ENCODE measurements at places on chromosomes 1 and 21.

DNA sequence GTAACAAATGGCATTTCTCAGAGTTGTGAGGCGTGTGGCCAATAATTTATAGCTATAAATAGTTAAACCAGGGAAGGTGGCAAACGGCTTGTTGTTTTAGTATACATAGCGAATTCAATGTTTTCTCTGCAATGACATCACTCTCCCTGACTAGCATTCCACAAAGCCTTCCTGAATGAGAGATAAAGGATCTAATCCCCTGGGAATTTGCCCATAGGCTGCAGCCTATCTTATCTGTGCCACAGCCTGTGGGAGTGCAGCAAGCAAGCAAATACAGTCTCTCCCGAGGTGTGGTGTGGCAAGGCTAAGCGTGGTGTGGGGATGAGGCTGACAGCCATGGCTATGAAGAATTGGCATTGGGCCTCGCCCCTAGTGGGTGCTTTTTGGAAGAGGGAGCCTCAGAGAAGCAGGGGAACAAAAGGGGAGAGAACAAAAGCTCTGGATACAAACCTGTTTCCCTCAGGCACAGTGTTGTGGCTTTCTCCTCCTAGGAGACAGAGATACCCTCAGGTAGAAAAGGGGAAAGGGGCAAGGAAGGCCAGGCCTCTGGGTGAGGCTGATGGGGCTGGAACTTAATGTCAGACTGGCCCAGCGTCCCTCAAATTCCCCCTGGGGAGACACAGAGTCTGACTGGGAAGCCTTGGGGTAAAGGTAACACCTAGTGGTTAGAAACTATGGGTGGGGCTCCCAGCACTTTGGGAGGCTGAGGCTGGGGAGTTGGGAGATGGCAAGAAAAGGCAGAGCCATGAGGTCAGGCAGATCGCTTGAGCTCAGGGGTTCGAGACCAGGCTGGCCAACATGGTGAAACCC is 8.9 kb downstream of the TAGLN2 start:
- no peak for DNase-seq

- DNase-seq, result no peak
These were observed 12.1 kb downstream of the TTC34 start for GRCh38 chr1:2789164-2789985.

- no peak for DNase-seq
These were observed 128.2 kb downstream of the RYR2 start for GRCh38 chr1:237170149-237170548.

- no peak for DNase-seq
These were observed 252.0 kb downstream of the RHOU start for GRCh38 chr1:228987286-228987685.

- peak; percentile 51 for DNase-seq
These were observed 1.3 kb downstream of the RCOR3 start for GRCh38 chr1:211260141-211261107.

- peak; percentile 1 for DNase-seq
These were observed 119.9 kb downstream of the FASLG start for GRCh38 chr1:172778456-172779455.

- peak; percentile 39 for DNase-seq
These were observed at the start of gene CCSAP for GRCh38 chr1:229342656-229343569. Gene CCSAP (minus strand): TSS chr1:229343047. CDS start chr1:229342465, 582 bp downstream.

GRCh38 chr21:15236111-15236510 is 171.3 kb upstream of the NRIP1 start:
- DNase-seq, result no peak

DNA sequence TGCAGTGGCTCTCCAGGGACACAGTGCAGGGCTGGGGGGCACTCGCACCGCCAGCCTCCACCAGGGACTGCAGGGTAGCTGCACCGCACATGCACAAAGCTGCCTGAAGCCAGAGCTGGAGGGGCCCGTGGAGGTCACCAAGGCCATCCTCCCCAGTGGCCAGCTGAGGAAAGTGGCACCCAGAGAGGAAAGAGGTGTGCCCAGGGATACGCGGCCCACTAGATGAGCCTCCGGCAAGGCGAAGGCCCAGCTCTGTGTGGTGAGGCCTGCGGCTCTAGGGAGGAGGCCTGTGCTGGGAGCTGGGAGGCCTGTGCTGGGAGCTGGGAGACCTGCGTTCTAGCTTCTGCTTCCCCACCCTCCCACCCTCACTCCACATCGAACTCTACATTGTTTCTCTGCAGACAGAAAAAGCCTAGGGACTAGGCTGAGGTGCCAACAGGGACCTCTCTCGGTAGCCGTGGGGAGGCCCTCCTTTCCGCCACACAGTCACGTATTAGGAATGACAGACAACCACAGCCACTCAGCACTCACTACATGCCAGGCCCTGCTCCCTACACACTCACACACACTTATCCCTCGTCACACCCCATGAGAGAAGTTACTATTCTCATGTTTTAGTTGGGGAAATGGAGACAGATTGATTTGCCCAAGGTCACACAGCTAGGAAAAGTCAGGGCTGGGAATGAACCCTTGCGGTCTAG is 921 bp upstream of the ASCL5 start:
- DNase-seq, result no peak

DNA sequence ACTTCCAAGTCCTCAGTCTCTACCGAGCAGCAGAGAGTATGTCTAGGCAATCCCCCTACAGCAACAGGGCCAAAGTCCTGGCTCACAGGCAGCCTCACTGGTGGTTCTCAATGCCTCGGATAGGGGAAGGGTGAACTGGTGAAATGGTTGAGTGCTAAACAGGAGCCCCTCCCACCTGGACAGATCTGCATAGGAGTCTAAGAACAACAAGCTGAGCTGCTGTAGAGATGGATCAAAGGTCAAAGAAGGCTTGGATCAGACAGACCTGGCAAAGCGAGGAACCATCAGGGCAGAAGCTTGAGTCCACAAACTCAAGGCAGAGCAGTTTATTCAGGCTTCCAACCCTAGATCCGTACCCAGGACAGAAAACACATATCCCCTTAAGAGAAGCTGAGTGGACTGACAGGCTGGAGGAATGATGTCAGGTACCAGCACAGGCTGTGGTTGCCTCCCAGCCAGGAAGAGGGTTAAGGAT is 31.8 kb downstream of the RABIF start:
- DNase-seq, result no peak

GRCh38 chr1:74570797-74571492 is 58.5 kb upstream of the LRRC53 start:
- no peak for DNase-seq

DNA sequence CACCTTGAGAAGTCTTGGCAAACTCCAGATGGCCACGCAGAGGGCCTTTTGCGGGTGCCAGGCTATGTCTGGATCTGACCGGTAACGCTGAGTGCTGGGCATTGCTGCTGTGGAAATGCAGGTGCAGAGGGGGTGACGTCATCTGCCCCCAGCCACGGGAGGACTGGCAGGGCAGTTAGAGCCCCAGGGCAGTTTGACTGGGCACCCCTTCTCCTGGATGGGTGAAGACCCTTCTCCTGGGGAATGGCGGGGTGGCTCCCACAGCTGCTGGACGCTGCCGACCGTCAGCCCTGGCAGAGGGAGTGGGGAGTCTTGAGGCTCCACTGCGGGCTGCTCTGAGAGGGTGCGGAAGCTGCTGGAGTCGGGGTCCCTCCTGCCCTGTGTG is 12.6 kb upstream of the EDN2 start:
- no peak for DNase-seq

DNA sequence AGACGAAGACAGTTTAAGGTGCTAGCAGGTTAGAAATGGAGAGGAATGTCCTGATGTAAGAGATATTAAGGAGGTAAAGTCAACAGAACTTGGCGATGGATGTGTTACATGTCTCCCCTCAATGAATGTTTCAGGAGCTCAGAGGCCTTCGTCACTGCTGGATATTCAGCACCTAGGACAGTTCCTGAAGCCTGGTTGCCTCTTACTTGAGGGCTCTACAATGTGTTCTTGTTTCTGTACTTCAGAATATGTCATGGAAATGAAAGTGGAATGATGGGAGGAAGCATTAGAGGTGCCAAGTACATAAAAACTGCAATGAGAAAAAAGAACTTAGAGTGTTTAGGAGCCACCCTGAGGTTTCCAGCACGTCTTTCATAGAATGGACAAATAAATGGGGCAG is 17.7 kb downstream of the TNR start:
- DNase-seq, result no peak

DNA sequence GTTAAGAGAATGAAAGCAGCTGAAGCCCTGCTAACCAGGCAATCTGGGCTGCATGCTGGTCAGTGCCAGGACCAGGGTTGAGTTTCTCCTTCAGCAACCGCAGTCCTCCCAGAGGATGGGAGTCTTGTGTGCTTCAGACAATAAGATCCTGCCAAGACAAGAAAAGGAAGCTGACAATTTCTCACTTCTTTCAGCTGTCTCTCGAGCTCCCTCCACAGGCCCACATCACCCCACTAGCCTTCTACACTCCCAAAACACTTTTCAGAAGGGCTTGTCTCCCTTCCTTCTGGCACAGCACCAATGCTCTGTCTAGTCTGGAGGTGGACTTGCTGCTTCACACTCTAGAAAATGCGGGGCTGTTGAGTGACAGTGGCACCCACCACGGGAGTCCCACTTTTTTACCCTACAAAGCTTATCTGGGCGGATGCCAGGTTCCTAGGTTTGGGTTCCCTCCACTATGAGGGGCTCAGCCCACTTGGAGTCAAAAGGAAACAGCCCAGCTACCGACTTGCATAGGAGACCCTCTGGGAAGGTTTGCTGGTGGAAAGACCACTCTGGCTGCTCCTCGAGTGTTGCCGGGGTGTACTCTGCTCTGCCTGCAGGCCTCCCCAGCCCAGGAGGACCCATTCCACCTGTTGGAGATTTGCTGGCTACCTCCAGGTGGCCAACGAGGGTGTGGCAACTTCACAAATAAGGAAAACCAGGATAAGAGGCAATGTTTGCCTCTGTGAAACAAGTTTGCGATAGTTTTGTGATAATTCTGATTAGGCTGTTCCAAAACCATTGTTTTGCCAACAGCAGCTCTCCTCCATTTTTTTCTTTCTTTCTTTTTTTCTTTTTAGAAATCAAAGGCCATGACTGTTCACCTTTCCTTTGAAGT is 68.9 kb downstream of the TENT5C start:
- DNase-seq, result peak; percentile 46

DNA sequence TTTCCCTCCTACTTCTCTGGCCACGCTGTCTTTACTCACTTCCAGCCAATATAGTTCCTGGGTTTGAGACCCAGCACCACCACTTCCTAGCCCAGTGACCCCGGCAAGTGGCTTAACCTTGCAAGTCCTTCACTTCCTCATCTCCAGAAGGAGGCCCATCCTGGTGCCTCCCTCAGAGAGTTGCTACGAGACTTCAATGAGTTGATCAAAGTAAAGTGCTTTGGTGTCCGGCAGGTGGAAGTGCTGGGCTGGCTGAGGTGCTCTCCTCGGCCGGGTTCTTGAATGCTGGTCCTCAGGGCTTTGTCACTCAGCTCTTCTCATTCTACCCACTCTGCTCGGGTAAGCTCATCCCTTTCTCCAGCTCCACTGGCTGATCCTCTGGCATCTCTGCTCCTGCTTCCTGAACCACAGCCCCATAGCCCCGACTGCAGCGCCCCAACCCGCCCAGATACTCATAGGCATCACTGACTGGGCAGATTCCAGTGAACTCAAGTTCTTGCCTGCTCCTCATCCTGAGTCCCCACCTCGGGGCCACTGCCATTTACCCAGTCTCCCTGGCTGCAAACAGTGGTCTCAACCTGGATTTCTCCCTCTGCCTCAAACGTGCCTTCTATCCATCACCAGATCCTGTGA is 75.8 kb upstream of the WNT4 start:
- DNase-seq, result no peak

DNA sequence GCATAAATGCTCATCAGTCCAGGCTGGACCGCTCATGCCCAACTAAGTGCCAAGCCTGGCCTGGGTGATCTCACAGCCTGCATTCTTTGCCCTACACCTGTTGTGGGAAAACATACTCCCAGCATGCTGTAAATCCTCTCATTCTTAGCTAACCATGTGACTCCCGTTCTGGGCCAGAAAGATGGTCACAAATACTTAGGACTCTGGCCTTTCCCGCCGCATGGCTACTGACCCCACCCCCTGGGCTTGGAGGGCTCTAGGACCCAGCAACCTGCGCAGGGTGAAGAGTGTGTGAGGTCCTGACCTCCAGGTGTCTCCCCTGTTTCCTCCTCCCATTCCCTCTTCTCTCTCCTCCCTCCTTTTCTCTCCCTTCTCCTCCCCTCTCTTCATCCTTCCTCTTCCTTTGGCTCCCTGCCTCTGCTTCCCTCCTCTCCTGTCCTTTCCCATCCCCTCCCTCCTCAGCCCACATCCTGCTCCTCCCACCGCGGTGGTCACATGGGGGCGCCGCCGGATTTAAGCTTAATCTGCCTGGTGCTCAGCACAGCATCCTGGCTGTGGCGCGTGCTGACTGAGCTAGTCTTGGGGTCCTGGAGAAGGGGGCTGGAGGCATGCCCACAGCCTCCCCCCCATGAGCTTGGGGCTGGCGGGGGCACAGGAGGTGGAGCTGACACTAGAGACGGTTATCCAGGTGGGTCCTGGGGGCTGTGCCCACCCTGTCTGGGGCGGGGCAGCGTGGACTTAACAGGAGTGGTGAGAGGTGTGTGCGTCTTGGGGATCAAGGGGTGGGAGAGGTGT is at the start of gene CROCC:
Gene CROCC (plus strand): TSS at position 541 of the 795 bp plus-strand sequence. CDS start 88 bp downstream, at position 629.
- no peak for DNase-seq

DNA sequence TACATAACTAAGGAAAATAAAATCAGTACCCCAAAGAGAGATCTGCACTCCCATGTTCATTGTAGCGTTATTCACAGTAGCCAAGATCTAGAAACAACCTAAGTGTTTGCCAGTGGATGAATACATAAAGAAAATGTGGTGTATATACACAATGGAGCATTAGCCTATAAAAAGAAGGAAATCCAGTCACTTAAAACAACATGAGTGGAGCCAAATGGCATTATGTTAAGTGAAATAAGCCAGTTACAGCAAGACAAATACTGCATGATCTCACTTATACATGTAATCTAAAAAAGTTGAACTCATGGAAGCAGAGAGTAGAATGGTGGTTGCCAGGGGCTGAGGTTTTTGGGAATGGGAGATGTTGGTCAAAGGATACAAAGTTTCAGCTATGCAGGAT is 508.3 kb upstream of the B3GALT2 start:
- no peak for DNase-seq

- DNase-seq, result no peak
These were observed 23.6 kb downstream of the CDKN2C start for GRCh38 chr1:50993645-50994044.

DNA sequence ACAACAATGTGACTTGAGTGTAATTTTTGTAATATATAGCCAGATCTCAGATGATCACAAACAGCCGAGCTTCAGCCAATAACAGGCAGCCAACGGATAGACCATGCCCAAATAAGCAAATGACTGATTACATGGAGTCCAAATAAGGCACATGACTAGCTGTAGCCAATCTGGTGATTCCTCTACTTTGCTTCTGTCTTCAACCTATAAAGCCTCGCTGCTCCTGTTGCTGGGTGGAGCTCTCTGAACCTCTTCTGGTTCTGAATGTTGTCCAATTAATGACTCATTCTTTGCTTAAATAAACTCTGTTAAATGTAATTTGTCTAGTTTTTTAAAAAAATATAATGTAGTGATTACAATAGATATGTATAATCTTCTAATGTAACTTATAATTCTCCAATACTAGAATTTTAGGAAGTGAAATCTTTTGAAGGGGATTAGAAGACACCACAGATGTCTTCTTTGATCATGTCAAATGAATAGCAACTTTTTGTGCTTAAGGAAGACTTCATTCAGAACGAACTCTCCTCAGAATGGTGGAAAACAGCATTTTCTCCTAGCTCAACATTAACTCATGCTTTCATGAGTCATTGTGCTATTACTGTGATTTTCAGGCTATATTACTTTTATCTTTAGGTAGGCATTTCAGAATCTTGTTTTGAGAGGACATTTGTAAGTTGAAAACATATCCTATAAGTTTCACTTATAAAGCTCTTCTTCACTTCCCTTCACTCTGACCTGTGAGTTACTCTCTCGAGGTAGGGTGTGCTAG is 857.8 kb upstream of the B3GALT2 start:
- DNase-seq, result no peak

All from GM12892 (cell line).